ENCODE measurements at places on chromosomes 13 and 19. TPM values are rescaled to one million over a fixed set of nuclear protein-coding genes. Genes with fewer than 3 reads are reported as not detected.
A peak's percentile ranks its signal among the peaks of the same experiment; 100 is the strongest.

DNA sequence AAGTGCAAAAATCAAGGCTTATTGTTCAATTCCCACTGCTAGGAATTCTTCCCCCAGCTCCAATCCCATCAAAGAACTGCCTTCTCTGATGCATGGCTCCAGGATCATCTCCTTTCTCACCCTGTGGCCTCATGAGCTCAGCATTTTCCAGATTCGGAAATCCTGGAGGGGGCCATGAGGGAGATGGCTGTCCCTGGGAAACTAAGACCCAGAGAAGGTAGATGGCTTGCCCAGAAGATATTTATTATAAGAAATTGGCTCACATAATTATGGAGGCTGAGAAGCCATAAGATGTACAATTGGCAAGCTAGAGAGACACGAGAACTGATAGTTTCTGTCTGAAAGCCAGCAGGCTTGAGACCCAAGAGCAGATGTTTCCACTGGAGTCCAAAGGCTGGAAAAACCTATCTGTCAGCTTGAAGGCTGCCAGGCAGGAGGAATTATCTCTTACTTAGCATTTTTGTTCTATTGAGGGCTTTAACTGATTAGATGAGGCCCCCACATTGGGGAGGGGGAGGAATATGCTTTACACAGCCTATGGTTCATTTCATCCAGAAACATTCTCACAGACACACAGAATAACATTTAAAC, 58.6 kb downstream of the GADD45B start:
- peaks cover 31% of the 10 kb centered on the region for H3K4me1 ChIP-seq
- no peaks in the 10 kb centered on the region for H3K27me3 ChIP-seq
- no peak for DNase-seq
- H3K4me3 ChIP-seq = peak overlapping the region; percentile 6
- peaks cover 7% of the 10 kb centered on the region for H3K36me3 ChIP-seq

The NANOS3 gene
- 4.9 TPM for total RNA-seq

The C1QTNF9B gene
- not detected for total RNA-seq

DNA sequence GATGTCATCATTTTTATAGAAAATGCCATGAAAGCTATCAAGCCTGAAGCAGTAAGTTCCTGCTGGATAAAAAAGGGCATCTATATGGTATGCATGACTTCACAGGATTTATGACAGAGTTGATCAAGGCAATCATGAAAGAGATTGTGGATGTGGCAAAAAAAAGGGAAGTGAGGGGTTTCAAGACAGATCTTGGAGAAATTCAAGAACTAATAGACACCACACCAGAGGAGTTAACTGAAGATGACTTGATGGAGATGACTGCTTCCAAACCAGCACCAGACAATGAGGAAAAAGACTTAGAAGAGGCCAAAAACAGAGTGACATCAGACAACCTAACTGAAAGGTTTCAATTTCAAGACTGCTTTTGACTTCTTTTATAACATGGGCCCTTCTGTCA, 691.1 kb upstream of the SLC10A2 start:
- H3K27ac ChIP-seq = no peak overlapping the region
- no peaks in the 10 kb centered on the region for H3K27me3 ChIP-seq
- H3K4me3 ChIP-seq = no peak overlapping the region
- DNase-seq = no peak
- no peaks in the 10 kb centered on the region for H3K36me3 ChIP-seq

DNA sequence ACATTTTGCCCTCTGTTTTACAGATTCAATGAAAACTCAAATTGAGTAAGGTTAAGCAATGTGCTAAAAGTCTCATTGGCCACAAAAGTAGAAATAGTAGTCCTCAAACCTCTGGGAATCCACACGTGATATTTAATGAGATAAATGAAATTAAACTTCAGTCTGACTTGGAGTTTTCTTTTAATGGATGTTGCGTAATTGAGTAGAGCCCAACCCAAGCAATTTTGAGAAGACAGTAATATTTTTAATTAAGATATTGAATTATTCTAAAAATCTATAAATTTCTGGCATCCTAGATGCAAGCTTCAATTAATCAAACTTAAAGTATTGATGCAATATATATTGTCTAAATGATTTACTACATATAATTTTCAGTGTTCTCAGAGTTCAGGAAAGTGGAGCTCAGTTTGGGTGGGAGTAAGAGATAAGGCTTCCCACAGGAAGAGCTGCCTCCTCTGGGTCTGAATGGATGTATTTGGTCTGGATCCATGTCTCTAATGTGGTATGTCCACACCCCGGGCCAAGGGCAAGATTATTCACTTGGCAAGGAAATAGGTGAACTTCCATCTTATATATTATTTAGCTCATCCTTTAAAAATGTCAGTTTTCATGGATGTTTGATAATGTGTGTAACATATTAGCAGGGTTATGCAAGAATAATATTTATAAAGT, 6.9 kb downstream of the MBNL2 start:
- peaks cover 15% of the 10 kb centered on the region for H3K36me3 ChIP-seq
- peaks cover 51% of the 10 kb centered on the region for H3K4me1 ChIP-seq
- no peak overlapping the region for H3K4me3 ChIP-seq
- H3K27me3 ChIP-seq = no peaks in the 10 kb centered on the region
- no peak overlapping the region for H3K27ac ChIP-seq

DNA sequence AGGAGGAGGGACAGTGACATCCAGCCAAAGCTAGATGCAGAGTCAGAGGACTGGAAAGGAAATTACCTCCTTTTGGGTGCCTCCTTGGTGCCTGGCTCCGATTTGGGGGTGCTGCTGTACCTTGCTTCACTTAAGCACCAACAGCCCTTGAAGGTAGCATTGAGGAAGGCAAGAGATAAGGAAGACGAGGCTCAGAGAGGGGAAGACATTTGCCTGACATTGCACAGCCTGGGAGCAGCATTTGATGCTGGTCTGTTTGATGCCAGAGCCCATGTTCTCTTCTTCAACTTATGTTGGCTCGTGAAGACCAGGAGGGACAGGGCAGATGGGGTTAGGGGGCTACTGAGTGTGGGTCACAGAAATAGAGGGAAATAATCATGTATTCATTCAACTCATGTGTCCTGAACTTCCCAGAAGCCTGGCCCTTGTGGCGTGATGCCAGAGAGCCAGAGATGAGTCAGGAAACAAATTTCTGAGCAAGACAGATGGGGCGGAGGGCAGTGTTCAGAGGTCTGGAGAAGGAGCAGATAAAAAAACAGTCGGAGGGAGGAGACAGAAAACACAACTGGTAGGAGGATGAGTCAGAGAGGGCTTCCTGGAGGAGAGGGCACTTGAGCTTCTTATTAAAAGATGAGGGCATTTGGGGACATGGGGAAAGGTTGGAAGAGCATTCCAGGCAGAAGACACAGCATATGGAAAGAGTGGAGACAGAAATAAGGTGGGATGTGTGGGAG, 3.0 kb upstream of the C19orf81 start:
- H3K27me3 ChIP-seq = peaks cover 39% of the 10 kb centered on the region
- H3K36me3 ChIP-seq = no peaks in the 10 kb centered on the region
- no peak for DNase-seq

The SNRNP70 gene
- 413 TPM for total RNA-seq

DNA sequence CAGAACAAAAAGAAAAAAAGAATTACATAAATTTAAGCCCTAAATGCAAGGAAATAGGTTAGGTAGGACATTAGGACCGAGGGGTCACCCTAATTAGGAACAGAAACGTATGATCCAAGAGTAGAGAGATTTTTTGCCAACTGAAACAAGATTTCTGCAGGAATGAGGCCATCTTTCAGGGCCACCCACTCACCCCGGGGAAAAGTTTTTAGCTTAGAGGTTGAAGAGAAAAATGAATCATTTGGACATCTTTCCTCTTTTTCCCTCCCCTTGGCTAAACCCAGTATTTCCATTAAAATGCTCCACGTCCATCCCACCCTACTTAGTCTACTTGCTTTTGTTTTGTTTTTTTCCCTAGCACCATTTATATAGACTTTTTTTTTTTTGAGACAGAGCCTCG, 10.6 kb upstream of the PNMA8A start:
- H3K4me3 ChIP-seq = no peak overlapping the region
- peak overlapping the region; percentile 90 for H3K27ac ChIP-seq
- DNase-seq = no peak
- H3K27me3 ChIP-seq = no peaks in the 10 kb centered on the region
- no peaks in the 10 kb centered on the region for H3K36me3 ChIP-seq

The DLL3 gene
- total RNA-seq = 0.40 TPM

- no peaks in the 10 kb centered on the region for H3K36me3 ChIP-seq
- peaks cover 9% of the 10 kb centered on the region for H3K4me1 ChIP-seq
- DNase-seq = no peak
- H3K27ac ChIP-seq = no peak overlapping the region
- H3K4me3 ChIP-seq = no peak overlapping the region
Measured at GRCh38 chr13:108283110-108283509, 13.6 kb downstream of the TNFSF13B start.

DNA sequence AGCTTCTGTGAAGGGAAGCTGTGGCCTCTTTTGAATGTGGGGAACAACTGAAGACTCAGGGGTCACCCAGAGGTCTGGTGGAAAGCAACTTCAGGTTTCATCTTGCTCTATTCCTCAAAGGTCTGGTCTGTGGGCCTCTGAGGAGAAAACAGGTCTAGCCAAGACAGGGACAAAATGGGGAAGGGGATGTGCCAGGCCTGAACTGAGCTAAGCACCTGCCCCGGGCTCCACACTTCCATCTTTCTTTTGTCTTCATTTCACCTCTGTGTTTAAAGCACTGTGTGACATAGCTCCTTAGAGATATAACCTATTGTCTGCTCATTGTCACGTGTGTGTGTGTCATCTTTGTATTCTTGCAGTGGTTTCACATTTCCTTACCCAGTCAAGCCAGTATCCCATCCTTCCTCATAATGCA, 19.9 kb upstream of the GDF15 start:
- H3K4me1 ChIP-seq = peaks cover 43% of the 10 kb centered on the region
- DNase-seq = no peak
- H3K27ac ChIP-seq = peak overlapping the region; percentile 97
- no peaks in the 10 kb centered on the region for H3K27me3 ChIP-seq
- peaks cover 9% of the 10 kb centered on the region for H3K36me3 ChIP-seq

- H3K4me1 ChIP-seq = peaks cover 44% of the 10 kb centered on the region
- H3K36me3 ChIP-seq = peaks cover 29% of the 10 kb centered on the region
- H3K4me3 ChIP-seq = no peak overlapping the region
- peak overlapping the region; percentile 21 for H3K27ac ChIP-seq
- DNase-seq = no peak
Measured at GRCh38 chr13:49367640-49368422, 76.0 kb downstream of the CAB39L start.

DNA sequence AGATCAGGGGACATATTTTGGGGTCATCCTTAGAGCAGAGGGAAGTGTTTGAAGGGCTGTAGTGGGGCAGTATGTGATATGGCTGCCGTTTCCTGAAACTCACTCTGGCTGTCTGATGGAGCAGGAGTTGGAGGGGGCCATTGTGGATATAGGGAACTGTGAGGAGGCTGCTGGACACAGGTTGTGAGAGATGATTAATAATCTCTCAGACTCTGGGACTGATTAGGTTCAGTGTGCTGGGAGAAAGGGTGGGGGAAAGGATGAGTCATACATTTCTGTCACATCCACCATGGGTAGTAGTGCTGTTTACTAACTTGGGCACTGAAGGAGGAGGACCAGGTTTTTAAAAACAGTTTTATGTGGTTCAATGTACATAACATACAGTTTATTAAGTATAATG, 4.8 kb downstream of the B3GLCT start:
- peaks cover 41% of the 10 kb centered on the region for H3K4me1 ChIP-seq
- no peak for DNase-seq
- H3K27me3 ChIP-seq = no peaks in the 10 kb centered on the region
- H3K36me3 ChIP-seq = no peaks in the 10 kb centered on the region
- no peak overlapping the region for H3K27ac ChIP-seq
- H3K4me3 ChIP-seq = no peak overlapping the region

DNA sequence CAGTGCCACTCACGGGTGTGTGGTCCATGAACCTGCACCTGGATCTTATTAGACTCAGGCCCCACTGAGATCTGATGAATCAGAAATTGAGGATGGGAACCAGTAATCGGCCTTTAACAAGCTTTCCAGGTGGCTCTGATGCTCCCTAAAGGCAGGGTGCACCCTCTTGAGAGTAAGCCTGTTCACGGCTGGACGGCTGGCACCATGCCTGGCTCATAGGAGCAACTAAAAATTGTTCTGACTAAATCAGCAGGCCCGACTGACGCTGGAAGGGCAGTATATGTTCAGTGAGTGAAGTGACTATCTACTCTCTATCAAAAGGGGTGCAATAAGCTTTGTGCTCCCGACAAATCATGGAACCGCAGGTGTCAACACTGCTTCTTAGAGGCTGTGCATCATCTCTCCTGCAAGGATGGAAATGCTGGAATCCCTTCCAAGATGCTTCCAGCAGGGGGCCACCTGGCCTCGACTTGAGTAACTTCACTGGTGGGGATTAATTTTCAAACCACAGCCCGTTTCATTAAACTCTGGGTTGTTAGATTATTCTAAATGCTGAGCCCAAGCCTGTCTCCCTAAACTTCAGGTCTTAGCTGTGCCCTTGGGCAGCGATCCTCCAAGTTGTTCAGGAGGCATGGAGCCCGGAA, 28.4 kb downstream of the TMTC4 start:
- no peak overlapping the region for H3K4me3 ChIP-seq
- H3K36me3 ChIP-seq = peaks cover 10% of the 10 kb centered on the region
- no peak for DNase-seq
- peaks cover 6% of the 10 kb centered on the region for H3K4me1 ChIP-seq
- no peak overlapping the region for H3K27ac ChIP-seq
- H3K27me3 ChIP-seq = no peaks in the 10 kb centered on the region

- peaks cover 5% of the 10 kb centered on the region for H3K4me1 ChIP-seq
- H3K27ac ChIP-seq = no peak overlapping the region
- H3K4me3 ChIP-seq = no peak overlapping the region
- no peaks in the 10 kb centered on the region for H3K27me3 ChIP-seq
- peaks cover 4% of the 10 kb centered on the region for H3K36me3 ChIP-seq
Measured at GRCh38 chr13:69579351-69579750, 528.3 kb upstream of the ATXN8OS start.

DNA sequence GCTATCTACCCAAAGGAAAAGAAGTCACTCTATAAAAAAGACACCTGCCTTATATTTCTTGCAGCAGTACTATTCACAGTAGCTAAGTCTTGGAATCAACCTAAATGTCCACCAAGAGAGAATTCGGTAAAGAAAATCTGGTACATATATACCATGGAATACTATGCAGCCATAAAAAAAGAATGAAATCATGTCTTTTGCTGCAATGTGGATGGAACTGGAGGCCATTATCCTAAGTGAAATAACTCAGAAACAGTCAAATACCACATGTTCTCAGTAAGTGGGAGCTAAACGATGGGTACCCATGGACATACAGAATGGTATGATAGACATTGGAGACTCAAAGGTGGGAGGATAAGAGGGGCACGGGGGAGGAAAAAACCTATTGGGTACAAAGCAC, 82.5 kb upstream of the KCTD15 start:
- H3K27me3 ChIP-seq = peaks cover 16% of the 10 kb centered on the region
- peaks cover 13% of the 10 kb centered on the region for H3K36me3 ChIP-seq
- no peaks in the 10 kb centered on the region for H3K4me1 ChIP-seq
- no peak overlapping the region for H3K27ac ChIP-seq
- H3K4me3 ChIP-seq = no peak overlapping the region

Data from mesothelial cell of epicardium (in vitro differentiated cells).